ENCODE measurements at places on chromosomes 2 and 18.

DNA sequence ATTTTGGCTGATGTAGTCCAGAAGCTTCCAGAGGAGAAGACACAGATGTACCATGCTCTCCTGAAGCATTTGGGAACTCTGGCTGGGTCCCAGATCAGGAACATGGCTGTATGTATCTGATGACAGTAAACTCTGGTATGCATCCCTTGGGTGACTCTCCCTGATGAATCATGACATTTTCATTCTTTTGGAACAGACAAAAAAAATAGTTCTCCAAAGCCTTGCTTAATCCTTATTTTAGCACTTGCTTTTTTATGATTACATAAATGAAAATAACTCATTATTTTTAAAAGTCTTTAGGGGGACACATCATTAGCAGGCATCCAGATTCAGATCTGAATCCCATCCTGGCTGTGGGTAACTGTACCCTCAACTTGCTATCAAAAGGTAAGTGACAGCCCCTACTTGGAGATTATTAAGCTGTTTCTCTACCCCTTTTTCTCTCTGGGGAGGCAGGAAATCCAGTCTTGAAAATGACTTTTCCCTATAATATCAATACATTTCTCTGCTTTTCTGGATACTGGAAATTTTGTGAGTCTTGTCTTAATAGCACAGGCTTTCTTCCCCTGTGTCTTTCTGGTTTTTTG, 23.3 kb downstream of the AOX1 start:
- DNase-seq = no peak

GRCh38 chr2:183812091-183812490, 687.8 kb downstream of the NUP35 start:
- no peak for DNase-seq

DNA sequence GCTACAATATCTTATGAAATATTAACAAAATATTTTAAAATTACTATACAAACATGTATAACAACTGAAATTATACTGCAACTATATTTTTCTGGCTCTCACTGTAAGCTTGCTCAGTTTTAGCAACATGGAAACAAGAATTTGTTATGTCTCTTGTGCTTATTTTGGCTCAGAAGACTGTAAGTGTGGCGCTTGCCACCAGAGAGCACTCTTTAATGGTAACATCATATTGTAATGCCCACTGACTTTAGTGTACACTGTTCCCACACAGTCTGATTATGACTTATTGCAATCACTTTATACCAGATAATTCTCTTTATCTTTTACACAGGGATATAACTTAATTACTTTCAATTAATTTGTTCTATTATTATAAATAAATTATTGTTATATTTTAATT, 1500.6 kb upstream of the TMEFF2 start:
- peak; percentile 57 for DNase-seq

- no peak for DNase-seq
These were observed 62.4 kb upstream of the SLC66A3 start for GRCh38 chr2:11092701-11093335.

GRCh38 chr2:28086611-28087010, 196.1 kb downstream of the BABAM2 start:
- DNase-seq = no peak

- DNase-seq = no peak
These were observed 104.3 kb downstream of the VWC2L start for GRCh38 chr2:214515111-214515510.

- no peak for DNase-seq
These were observed 86.3 kb upstream of the LGALSL start for GRCh38 chr2:64367444-64368232.

DNA sequence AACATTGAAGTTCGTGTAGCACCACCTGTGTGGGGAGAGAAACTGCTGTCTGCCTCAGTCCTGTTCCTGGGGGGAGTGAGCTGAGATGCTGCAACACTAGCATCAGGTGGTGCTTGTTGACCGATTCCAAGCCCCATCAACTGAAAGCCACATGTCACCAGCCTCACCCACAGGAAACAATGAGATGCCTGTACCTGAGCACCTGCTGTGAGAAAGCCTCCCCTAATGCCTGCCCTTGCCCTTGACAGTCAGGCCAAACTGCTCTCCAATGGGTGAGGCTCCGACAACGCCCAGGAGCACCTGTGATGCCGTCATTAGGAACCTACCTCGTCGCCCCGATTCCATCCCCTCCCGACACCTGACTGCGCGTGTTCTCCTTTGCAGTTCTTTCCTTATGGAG, 104.6 kb downstream of the SMC6 start:
- no peak for DNase-seq

GRCh38 chr18:11909061-11909455, 941 bp upstream of the MPPE1 start:
- no peak for DNase-seq

DNA sequence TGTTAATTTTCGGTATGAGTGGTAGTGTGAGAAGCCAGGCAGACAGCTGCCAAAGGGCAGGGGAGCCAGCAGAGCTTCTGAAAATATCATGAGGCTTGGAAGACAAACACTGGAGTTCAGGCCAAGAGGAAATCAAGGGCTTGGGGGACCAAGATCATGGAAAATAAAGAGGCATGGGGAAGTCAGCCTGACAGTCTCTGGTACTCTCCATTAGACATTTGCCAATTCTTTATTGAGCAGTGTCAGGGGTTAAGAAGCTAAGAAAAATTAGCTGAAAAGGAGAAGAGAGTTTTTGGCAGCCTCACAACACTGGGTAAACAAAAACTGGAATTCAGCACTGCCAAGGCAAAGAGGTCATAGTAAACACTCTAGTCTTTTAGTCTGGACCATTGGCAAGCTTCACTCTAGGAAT, 612.7 kb downstream of the EPHA4 start:
- DNase-seq = peak; percentile 73

DNA sequence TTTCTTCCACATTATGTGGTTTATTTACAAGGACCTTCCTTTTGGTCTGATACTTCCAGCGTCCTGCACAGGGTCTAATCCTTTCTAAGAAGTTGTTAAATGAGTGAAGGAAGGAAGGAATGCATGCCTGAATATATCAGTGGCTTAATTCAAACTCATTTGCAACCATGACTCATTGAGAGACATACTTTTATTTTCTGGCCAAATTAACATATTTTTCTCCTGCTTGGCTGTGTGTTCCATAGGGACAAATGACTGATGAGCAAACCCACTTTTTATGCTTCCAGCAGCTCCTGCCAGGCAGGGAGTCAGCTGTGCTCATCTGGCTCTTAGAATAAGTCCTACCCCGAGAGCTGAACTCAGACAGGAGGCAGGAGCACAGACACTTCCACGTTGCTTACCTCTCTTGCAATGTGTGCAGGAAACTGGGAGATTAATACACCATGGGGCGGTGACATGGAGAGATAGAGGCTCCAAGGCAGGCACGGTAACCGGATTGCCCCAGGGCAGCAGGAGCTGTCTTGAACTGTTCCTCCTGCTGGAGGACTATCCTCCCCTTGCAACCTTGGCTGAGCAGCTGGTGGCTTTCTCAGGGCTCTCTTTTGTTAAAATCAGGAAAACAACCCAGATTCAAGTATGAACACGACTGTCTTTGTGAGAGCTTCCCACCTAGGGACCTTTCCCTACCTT, 667.5 kb upstream of the HS6ST1 start:
- no peak for DNase-seq

GRCh38 chr2:110205660-110206455, 1.0 kb upstream of the NPHP1 start:
- DNase-seq = no peak

All from COR-L47 (cell line).